A673 (cell line): ENCODE measurements at places on chromosomes 16 and 17.

- no peak for DNase-seq
Observed at GRCh38 chr16:67449336-67449735, 18.4 kb downstream of the HSD11B2 start.

- DNase-seq, result no peak
Observed at GRCh38 chr16:79623062-79623461, 22.5 kb upstream of the MAF start.

DNA sequence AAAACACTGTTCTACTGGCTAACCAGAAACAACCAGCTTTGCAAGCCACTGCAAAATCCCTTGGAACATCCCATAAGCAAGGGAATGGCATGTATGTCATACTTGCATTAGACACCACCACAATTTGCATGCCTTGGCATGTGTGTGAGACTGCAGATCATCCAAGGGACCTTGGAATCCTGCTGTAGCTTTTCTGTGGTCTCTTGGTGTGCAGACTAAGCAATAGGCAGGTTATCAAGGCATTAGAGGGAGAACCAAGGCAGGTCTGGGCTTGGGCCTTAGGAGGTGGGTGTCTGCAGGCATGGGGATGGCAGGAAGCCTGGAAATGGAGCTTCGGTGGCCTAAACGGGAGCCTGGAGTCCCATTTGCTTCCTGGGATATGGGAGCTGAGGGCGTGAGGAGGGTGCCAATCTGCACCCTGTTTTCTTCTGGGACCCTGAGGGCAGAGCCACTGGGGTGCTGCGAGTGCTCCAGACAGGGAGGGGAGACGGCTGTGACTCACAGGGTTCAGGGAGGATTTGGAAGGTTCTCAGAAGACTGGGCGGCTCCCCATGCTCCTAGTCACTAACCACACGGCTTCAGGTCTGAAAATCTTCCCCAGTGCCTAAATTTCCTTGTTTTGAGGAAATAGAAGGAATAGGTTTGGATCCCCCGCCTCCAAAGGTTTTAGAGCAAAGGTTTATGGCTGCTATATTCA, 36.6 kb downstream of the FAM20A start:
- no peak for DNase-seq

DNA sequence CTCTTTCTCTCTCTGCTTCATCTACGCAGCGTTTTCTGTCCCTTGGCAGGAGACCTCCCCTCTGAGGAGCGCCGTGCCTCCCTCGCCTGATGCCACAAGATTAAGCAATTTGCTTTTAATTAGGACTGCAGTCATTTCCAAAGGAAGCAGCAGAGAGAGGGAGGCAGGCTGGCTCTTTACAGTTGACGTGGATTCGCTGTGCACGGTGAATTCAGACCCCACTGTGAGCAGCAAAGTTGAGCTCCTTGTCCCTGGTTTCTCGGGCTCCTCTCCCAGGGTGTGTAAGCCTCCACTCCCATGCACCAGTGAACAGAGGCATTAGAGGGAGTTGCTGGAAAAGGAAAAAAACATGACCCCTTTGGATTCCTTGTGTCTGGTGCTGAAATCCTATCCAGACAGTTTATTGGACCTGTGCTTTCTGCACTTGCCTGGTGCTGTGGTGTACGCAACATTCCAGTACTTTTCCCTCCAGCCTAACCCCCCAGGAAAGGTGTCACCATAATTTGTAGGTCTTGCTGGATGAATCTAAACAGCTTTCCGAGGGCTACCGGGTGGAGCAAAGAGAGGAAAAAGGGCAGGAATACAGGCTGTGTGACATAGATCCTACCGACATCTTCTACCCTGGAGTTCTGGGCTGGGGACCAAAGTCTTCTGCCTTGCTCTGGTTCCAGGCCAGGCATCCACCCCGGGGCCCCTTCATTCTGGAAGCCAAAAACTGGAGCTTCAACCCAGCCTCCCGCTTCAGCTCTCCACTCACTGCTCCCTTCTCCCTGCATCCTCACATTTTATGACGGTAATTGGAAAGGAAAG, 171.0 kb downstream of the MAF start:
- DNase-seq, result no peak

GRCh38 chr16:52456368-52456767, 90.6 kb downstream of the TOX3 start:
- DNase-seq, result no peak
